Thyroid gland (tissue), 4 donors: ENCODE measurements at places on chromosomes 11 and 22. TPM values are rescaled to one million over a fixed set of nuclear protein-coding genes. Genes with fewer than 3 reads are reported as not detected.

Gene MRE11
- 18.4 TPM for total RNA-seq

Gene UPK2
- not detected for total RNA-seq

Gene CLMP
- total RNA-seq, result 13.2 TPM

Gene SYCE3
- 4.3 TPM for total RNA-seq

Gene CWF19L2
- 50.9 TPM for total RNA-seq

Gene PHLDB1
- total RNA-seq, result 73.2 TPM

Gene SCN4B
- total RNA-seq, result 13.4 TPM

Gene SLC22A9
- total RNA-seq, result not detected

Gene TRPC6
- 23.4 TPM for total RNA-seq

DNA sequence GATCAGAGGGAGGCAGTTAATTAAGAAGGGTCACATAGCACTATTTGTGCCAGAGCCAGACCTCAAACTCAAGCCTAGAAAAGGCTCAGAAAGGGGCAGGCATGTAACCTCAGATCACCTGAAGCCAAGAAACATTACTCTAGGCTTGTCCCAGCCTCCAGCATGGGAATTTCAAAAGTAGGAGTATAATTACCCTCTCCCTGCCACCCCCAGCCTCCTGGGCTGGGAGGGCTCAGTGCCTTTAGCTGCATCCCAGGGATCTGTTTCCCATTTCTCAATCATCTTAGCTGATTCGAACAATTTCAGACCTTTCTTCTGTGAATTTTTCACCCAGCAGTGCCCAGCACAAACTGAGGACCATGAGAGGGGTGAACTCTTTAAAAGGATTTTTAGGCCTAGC is 33.1 kb upstream of the LRRC10B start:
- no peak for DNase-seq
- H3K36me3 ChIP-seq, result no peaks in the 10 kb centered on the region
- H3K4me1 ChIP-seq, result no peaks in the 10 kb centered on the region
- H3K4me3 ChIP-seq, result no peak overlapping the region

- H3K4me3 ChIP-seq, result no peak overlapping the region
- peaks cover 7% of the 10 kb centered on the region for H3K4me1 ChIP-seq
- DNase-seq, result no peak
- H3K27me3 ChIP-seq, result no peaks in the 10 kb centered on the region
Measured at GRCh38 chr22:22870577-22871404, 16.8 kb upstream of the IGLL5 start.

GRCh38 chr11:65404638-65405339 is 17.8 kb upstream of the NEAT1 start:
- no peak overlapping the region for H3K4me3 ChIP-seq
- peaks cover 48% of the 10 kb centered on the region for H3K36me3 ChIP-seq
- peak overlapping the region; percentile 81 for H3K27ac ChIP-seq

- no peaks in the 10 kb centered on the region for H3K36me3 ChIP-seq
- no peak for DNase-seq
- H3K27me3 ChIP-seq, result no peaks in the 10 kb centered on the region
Measured at GRCh38 chr22:27670701-27671412, 130.7 kb downstream of the MN1 start.

GRCh38 chr22:48536541-48537342 is 1290.9 kb downstream of the BRD1 start:
- DNase-seq, result no peak
- no peaks in the 10 kb centered on the region for H3K4me1 ChIP-seq
- no peak overlapping the region for H3K27ac ChIP-seq
- no peaks in the 10 kb centered on the region for H3K27me3 ChIP-seq
- H3K36me3 ChIP-seq, result no peaks in the 10 kb centered on the region

DNA sequence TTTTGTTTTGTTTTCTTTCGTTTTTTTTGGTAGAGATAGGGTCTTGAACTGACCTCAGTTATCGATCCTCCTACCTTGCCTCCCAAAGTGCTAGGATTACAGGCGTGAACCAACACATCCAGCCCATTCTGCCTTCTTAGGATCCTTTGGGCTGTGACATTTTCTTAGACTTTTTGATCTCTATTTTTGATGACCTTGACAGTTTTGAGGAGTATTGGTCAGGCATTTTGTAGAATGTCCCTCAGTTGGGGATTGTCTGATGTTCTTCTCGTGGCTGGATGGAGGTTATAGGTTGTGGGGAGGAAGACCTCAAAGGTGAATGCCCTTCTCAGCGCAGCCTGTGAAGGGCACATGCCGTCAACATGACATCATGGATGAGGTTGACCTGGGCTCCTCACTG is 19.5 kb upstream of the RAB1B start:
- peaks cover 4% of the 10 kb centered on the region for H3K36me3 ChIP-seq
- no peaks in the 10 kb centered on the region for H3K27me3 ChIP-seq
